ENCODE measurements at places on chromosomes 2 and 18.

DNA sequence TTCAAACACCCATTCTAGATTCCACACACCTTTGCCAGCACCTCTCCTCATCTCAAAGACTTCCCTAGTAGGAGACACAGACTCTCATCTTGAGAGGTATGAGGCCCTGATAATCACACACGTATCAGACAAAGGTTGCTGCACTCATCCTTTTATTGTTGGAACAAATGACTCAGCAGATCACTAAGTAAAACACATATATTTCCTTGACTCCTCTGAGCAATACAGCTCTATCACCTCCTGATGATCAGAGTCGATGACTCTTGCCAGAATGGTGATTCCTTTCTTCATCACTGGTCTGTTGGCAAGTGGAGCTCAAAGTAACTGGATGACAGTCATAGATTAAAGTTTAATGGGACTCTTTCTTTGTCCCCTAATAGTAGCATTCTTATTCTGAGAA is 1049.2 kb upstream of the ZEB2 start:
- no peak for DNase-seq

GRCh38 chr2:45825001-45825651 is 173.7 kb downstream of the PRKCE start:
- no peak for DNase-seq

DNA sequence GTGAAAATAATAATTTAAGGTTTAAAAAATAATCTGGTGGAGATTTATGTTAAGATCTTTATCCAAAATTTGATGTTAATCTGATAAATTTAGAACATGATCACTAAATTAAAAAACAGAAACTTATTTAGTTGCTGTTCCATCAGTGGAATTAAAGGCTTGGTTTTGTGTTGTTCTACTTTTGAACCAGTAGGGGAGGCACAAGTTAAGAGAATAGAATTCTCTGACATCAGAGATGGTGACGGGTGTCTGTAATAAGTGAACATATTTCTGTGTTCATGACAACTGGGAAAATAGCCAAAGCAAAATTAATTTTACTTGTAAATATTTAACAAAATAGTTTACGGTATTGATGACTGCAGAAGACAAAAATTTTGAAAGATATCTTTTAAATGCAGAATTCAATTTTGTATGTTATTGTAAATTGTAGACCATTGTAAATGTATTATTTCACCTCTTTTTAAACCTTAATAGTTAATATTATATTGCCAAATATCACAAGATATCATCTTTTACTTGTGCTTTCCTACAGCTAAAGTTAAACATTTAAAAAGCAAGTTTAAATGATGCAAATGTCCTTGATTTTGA is 106.0 kb downstream of the UBR3 start:
- no peak for DNase-seq

DNA sequence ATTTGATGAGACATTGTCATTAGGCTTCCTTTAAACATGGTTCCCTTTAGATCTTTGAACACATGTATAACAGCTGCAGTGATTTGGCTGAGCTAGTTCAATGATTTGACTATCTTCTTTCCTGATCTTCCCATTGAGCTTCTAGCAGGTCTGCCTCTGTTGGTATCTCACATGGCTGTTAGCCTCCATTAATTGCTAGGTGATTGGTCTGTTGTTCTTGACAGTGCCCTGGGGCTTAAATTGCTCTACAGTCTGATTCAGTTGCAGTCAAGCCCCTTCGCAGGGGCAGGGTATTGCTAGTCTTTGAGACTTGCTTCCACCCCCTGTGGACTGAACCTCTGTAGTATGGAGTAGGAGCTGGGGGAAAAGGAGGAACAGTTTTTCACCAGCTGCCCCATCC is 24.1 kb downstream of the SKA1 start:
- no peak for DNase-seq

GRCh38 chr2:67922080-67922785 is 140.6 kb downstream of the C1D start:
- no peak for DNase-seq

DNA sequence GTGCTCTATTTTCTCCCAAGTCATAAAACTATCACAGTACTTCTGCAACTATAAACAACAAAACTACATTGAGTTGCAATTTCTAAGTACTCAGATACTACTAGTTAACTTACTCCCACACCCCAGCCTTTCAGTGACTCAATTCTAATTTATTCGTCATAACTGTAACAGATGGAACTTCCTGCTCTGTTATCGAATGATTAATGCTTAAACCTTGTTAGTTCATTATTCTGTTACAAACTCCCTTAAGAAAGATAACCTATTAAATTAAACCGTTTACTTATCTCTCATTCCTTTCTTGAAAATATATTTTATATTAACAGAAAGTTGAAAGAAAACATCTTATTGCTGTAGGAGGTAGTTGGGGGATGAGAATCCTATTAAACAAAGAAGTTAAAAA is 17.0 kb downstream of the TNFAIP6 start:
- no peak for DNase-seq
